NCI-H1105 treated with DMSO at 0.1 percent for 48 hours (cell line): ENCODE measurements at places on chromosomes 7 and 10.

DNA sequence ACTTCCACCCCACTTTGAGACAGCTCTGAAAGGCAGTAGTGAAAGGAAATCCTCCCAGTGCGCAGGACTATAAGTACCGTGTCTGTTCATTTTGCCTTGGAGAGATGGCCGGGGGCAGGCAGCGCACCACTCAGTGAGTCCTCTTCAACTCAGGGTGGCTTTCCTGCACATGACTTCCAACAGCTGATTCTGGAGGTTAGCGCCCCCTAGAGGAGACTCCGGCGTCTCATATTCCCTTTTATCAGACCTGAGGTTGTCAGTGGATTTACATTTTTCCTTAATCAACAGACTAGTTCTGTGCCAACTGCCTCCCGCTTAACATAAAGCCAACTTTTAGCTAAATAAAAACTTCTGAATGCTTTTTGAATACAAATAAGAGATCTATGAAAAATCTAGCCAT is 101.0 kb downstream of the HERPUD2 start:
- no peak for DNase-seq

DNA sequence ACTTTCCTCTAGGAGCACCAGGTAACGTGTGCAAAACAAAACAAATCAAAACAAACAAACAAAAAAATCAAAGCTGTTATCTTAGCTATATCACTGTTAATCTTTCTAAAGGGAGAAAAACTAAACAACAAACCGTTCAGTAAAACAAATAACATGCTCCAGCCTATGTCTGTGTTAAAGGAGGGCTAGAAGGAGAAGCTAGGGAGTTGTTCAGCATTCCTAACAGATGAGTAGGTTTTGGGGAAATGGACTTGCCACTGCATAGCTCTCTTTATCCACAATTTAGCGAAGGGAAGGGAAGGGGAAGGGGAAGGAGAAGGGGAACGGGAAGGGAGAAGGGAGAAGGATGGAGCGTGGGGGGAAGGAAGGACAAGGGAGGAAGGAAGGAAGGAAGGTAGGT is 134.2 kb upstream of the AKR1E2 start:
- DNase-seq, result no peak

DNA sequence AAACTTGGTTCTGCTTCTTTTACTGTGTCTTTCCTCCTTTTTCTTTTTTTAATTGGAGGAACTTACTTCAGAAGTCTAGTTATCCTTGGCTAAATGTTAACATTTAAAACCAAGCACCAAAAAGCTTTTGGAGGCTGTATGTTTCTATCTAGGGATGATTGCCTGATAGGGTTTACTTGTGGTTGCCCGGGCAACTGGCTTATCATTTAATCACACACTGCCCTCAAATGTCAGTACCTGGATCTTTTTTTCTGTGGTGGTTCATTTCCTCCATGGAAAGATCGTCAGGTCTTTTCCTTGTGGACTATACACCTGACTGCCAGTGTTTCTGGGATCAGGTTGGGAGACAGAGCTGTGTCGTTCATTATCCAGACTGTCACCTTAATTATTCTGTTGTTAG is 173.2 kb downstream of the WNT2 start:
- no peak for DNase-seq

- peak; percentile 11 for DNase-seq
These were observed 40.1 kb upstream of the CFAP46 start for GRCh38 chr10:132982301-132982989.

- DNase-seq, result no peak
These were observed 1335.9 kb upstream of the SORCS1 start for GRCh38 chr10:108500396-108500795.

- DNase-seq, result no peak
These were observed 235.2 kb upstream of the AKR1E2 start for GRCh38 chr10:4590807-4591206.

- DNase-seq, result no peak
These were observed 182.1 kb downstream of the DIP2C start for GRCh38 chr10:507355-507699.

DNA sequence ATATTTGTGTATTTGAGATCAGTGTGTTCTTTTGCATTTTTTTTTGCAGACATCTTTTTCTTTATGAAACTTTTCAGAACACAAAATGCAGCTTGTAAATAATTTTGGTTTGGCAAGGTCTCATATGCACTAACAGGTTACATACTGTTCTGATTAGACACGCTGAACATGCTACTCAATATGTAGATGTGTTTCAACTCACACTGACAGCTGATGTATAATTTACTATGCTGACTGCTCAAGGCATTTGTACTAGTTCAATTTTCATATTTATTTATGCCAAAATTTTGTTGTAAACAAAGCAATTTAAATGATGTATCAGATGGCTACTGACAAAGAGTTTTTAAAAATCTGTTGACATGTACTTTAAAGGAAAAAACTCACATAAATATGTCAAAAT is 123.8 kb downstream of the TFEC start:
- DNase-seq, result no peak

- DNase-seq, result peak; percentile 37
These were observed 39.7 kb upstream of the TNKS2 start for GRCh38 chr10:91758303-91759146.

DNA sequence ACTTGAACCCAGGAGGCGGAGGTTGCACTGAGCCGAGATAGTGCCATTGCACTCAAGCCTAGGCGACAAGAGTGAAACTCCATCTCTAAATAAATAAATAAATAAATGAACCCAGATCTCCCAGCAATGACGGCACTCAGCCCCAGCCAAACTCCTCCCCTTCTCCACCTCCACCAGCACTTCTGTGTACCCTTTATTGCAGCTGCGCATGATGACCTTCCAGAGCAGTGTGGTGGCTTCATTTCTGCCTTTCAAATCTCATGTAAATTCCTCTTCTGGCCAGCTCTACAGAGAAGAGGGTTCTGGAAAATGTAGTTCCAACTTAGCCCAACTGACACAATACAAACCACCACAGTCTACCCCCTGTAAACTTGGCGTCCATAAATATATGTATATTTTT is 108.5 kb downstream of the SLC37A3 start:
- DNase-seq, result no peak

- no peak for DNase-seq
These were observed 125.1 kb downstream of the PLXNA4 start for GRCh38 chr7:132451161-132451560.

- no peak for DNase-seq
These were observed 109.3 kb downstream of the CPEB3 start for GRCh38 chr10:92181575-92181974.

- no peak for DNase-seq
These were observed 280.9 kb downstream of the USP6NL start for GRCh38 chr10:11330383-11331045.

- DNase-seq, result no peak
These were observed 90.7 kb downstream of the PARP12 start for GRCh38 chr7:139972029-139972428.

- DNase-seq, result no peak
These were observed 48.9 kb upstream of the PAX2 start for GRCh38 chr10:100696477-100696901.

DNA sequence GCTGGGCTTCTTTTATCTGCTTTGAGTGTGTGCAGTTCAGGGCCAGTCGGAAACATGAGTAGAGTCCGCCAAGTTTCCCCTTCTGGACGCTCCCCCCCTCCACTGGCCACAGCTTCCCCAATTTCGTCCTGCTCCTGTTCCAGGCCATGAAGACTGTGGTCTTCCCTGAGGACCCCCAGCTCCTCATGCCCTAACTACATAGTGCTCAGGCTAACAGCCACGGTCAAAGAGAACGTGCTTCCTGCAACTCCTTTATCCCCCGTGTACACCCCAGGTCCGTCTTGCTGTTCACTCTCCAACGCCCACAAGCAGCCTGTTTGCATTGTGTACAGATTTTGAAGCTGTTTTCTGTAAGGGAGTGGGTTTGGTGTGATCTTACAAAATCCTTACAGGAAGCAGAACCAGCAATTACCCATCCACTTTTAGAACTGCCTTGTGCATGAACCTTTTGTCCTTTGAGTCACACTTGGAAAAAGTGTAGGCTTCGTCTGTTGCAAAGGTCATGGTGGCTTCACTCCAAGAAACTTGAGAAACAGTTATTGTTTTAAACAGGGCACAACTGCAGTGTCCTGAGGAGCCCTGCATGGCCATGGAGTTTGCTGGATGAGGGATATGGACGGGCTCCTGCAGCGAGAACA is 77.0 kb upstream of the FAM20C start:
- no peak for DNase-seq

DNA sequence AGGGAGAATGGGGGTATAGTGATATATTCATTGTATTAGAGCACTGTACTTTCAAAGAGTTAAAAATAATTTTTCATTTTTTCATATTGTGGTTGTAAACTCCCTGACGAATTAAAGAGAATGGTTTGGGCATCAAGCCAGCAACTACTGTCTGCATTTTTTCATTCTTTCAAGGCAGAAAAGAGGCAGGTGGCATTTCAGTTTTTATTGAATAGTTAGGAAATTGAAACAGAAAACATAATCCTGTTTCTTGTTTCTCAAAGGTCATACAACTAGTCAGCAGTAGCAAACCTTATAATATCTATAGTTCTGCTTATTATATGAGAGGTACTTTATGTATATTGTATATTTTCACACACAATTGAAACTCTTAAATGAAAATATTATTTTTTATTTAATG is 303.9 kb upstream of the KCND2 start:
- peak; percentile 49 for DNase-seq

DNA sequence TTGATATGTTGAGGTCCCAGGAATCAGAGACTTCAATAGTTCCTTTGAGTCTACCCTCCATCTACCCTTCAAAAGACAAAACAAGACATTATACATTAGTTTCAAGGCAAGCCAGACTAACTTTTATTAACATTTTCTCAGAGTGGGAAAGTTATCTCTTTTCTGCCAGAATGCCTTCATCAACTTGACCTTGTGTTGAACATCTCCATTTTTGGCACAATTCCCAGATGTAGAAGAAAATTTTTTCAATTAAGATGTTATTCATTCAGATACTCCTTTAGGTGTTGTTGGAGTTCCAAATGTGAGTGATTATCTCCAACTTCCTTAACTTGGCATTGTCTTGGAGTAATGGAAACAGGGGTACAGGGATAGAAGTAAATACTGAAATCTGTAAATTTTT is 59.1 kb downstream of the NRF1 start:
- DNase-seq, result no peak

- DNase-seq, result no peak
These were observed 154.3 kb upstream of the CXCL12 start for GRCh38 chr10:44539178-44539577.

DNA sequence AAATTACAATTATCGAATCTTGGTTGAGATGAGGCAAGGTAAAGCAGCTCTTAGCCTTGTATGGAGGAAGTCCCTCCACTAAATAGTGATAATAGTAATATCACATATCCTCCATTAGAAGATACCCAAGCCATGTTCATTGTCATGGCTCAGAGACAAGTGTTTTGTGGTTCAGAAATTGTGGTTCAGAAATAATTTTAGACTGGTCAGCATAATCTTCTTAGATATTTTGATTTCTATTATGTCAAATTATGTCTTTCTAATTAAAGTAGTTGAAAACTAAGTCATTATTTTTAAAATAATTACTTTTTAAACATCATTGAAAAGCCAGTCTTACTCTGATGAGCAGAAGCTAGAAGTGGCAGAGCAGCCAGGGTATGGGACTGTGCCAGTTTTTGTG is 507.7 kb downstream of the HTR7 start:
- no peak for DNase-seq

GRCh38 chr10:36423821-36424248 is 701.6 kb upstream of the ANKRD30A start:
- DNase-seq, result no peak

DNA sequence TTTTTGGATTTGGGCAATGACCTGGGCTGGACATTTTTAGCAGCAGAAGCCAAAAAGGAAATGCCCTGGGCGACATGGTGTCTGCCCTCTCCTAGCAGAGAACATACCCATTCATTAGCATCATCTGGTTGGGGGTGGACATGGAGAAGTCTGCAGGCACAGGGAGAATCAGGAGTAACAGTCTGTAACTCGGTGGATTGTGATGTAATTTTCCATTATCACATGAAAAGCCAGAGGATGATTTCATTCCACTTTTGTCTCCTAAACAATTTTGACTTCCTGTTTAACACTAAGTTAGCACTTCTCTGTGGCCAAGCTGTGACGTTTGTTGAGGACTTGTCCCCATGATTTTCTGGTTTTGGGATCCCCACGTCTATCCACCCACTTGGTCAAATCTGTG is 153.8 kb upstream of the HABP2 start:
- no peak for DNase-seq

DNA sequence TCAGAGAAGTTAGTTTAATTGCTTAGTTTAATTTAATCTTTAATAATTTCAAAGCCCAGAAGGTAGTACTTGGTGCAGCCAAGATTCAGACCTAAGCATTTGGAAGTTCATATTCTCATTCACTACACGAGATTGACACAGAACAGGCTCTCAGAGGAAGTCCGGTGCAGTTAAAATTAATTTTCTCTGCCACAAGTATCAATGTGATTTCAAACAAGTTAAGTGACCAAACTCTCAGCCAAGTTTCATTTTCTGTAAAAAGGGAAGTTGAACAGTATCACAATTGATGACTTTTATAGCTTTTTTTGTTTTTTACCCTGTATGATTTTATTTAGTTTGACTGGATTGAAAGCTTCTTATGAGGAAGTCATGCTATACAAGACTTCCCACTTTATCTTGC is 1494.9 kb upstream of the LRRTM3 start:
- no peak for DNase-seq

GRCh38 chr7:7569615-7570014 is 2.9 kb downstream of the MIOS start:
- no peak for DNase-seq

GRCh38 chr7:46741938-46742540 is 821.0 kb upstream of the IGFBP3 start:
- DNase-seq, result no peak

DNA sequence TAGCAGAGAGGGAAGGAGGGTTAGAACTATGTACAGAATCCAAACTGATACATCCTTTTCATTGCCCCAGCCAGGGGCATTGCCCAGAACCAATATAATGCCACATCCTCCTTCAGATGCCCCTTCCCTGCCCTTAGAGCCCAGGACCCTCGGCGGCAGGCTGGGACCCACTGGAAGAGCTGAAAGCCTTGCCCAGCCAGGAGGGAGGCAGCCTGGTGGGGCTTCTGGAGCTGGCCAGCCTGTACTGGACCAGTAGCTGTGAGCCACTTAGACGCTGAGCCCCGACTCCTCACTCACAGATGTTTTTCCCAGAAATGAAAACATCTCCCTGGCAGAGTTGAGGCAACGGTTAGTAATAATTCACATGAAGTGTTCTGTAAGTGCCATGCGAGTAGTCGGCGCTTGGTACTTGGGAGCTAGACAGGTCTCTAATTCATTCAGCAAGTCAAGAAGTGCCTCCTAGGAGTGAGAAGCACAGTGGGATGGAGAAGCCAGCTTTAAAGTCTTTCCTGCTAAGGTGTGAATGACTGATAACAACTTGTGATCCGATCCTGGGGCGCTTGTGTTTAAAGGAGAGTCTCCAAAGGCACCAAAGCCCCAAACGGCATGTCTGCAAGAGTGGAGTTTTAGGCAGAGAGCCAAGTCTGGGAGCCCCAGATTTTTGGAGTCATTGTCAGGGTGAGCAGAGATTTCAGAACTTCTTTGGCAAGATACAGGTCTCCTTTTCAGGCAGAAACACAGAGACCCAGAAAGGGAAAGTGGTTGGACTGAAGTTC is 9.8 kb downstream of the VSIR start:
- DNase-seq, result no peak

GRCh38 chr10:75099952-75100763 is 11.3 kb upstream of the SAMD8 start:
- DNase-seq, result no peak
